ENCODE measurements at places on chromosomes 7 and 10.

DNA sequence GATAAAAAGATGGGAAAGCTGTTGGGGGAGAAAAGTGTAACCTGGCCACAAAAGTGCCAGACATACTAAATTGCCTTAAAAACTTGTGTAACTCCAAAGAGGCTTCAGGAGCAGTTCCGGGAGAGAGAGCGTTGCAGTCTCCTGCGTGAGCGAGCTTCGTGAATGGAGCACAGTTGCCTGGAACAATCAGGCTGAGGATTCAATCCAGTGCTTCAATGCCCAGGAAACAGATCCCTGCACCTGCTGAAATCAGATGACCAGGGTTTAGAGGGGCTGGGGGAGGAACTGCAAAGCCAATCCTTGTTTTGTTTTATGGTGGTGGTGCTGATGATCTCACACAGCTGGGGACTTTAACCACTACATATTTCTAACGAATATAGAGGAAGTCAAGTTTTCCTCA, 398.3 kb downstream of the DPP6 start:
- no peak for DNase-seq

DNA sequence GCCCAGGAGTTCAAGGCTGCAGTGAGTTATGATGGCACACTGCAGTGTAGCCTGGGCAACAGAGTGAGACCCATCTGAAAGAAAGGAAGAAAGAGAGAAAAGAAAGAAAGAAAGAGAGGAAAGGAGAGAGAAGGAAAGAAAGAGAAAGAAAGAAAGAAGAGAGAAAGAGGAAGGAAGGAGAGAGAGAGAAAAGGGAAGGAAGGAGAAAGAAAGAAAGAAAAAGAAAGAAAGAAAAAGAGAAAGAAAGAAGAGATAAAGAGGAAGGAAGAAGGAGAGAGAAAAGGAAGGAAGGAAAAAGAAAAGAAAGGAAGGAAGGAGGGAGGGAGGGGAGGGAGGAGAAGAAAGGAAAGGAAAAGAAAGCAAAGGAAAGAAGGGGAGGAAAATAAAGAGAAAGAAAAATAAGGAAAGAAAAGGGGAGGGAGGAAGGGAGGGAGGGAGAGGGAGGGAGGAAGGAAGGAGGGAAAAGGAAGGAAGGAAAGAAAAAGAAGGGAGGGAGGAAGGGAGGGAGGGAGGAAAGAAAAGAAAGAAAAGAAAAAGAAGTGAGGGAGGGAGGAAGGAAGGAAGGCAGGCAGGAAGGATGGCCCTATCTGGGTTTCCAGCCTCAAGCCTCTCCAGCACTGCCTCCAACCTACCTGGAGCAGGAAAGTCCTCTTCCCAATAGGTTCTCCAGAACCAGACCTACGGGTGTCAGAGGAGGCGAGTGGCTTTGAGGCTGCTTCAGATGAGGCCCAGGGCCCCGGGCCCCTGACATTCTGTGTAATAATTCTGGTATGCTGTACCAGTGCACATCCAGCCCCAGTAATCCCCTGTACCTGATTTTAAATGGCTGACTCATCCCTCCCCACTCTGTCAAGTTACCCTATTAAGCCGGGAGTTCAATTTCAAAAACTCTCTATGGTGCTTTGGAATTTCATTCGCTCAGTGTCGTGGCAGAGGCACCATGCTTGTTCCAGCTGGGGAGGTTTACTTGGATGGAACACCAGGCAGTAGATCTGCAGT, 6.8 kb upstream of the PARD3 start:
- DNase-seq, result no peak

DNA sequence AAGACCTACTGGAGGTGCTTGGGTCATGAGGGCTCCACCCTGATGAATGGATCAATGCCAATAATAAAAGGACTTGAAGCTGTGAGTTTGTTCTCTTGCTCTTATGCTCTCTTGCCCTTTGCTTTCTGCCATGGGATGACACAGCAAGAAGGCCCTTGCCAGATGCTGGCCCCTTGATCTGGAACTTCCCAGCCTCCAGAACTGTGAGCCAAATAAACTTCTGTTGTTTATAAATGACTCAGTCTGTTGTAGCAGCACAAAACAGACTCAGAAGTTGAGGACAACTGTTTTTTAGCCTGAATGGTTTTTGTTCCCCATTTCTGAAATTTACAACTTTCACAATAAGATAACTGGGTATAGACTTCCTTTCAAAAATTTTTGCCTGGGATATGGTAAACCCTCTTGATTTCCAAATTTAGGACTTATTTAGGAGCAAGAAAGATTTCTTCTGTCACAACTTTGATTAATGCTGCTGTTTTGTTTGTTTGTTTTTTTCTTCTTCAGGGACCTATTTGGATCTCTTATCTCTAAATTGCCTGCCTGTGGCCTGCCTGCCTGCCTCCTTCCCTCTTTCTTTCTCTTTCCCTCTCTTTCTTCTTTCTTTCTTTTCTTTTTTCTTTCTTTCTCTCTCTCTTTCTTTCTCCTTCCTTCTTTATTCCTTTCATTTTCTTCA, 12.1 kb downstream of the ENTPD1 start:
- peak; percentile 96 for DNase-seq

GRCh38 chr7:119320316-119320715, 952.7 kb upstream of the KCND2 start:
- no peak for DNase-seq

DNA sequence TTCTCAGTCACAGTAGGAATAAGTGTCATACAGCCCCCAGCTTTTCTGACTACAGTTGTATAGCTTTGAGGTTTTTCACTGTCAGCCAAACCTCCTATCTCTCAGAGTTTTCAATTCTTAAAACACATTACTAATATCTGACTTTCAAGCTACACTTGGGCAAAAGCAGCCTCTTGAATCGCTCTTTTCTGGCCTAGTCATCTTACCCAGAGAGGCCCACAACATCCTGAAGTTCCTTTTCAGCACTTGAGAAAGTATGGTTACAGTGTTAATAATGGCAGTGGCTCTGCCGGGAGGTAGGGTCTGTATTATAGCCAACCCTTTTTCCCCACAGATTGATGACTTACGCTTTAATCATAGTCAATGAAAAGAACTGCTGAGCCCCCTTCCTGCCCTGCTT, 181.0 kb downstream of the LRRC4 start:
- no peak for DNase-seq

DNA sequence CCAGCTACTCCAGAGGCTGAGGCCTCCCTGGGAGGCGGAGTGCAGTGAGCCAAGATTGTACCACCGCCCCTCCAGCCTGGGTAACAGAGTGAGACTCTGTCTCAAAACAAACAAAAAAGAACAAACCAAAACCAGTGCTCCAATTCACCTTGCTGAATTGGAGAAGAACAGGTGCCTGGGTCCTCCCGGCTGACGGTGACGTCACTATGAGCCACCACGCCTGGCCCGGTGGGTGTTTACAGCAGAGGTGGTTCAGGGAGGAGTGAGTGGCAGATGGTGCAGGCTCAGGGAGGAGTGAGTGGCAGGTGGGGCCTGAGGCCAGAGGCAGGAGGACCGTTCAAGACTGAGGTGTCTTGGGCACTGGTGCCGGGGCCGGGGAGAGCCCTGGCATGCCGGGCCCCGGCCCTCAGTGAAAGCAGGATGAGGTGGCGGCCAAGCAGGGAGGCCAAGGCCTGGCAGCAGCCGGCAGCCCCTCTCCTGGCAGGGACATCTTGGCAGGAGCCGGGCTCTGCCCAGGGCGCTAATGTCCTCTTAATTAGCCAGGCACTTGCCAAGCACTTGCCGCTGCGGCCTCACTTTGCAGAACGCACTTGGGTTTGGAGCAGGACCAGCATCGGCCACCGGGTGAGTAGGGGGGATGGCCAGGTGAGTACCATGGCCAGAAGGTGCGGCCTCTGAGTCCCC, 162.8 kb upstream of the TNRC18 start:
- no peak for DNase-seq

DNA sequence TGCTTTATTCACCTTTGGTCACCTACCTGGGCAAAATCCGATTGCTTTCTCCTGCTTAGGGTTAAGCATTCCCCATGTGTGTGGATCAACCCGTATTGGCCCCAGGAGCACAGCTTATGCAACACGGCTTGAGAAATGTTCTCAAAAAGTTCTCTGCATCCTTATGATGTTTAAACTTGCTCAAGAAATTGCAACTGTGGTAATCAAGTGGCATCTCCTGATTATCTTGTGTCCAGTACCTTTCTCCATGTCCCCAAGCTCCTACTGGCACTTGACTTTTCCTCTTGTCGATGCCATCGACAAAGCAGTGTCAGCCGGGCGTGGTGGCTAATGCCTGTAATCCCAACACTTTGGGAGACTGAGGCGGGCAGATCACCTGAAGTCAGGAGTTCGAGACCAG, 4.7 kb upstream of the PKD2L1 start:
- no peak for DNase-seq

DNA sequence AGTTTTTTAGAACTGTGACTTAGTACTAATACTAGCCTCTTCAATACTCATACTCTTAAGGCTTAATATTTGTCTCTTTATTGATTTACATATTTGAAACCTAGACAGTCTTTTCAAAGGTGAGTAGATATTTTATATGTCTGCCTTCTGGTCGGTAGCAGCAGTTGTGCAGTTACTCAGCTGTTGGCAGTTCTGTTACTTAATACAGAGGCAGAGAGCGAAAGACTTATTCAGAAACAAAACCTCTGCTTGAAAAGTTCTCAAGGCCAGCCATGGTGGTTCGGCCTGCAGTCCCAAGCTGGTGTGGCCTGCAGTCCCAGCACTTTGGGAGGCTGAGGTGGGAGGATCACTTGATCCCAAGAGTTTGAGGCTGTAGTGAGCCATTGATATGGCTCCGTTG, 84.2 kb downstream of the AUTS2 start:
- DNase-seq, result peak; percentile 54

DNA sequence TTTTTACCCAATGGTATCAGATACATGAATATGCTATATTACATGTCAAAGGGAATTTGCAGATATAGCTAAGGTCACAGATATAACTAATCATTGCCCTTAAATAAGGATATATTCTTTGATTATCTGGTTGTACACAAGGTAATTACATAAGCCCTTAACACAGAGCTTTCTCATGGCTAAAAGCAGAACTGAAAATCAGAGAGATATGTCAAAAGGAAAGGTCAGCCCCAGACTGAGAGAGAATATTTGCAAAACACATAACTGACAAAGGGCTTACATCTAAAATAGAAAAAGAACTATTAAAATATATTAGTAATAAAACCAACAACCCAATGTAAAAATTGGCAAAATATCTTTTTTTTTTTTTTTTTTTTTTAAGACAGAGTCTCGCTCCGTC, 1029.5 kb upstream of the LRRN3 start:
- DNase-seq, result peak; percentile 56
